ENCODE measurements at places on chromosomes 16 and 17.

DNA sequence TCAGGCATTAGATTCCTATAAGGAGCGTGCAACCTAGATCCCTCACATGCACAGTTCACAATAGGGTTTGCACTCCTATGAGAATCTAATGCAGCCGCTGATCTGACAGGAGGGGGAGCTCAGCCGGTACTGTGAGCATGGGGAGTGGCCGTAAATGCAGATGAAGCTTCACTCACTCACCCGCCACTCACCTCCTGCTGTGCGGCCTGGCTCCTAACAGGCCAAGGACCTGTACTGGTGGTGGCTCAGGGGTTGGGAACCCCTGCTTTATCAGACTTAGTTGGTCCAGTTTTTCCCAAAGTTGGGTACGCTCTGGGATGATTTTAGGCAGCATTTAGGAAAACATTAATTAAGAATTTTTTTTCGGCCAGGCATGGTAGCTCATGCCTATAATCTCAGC lies 103.8 kb downstream of the MARF1 start:
- no peak for DNase-seq

- DNase-seq, result no peak
Observed at GRCh38 chr17:37743612-37743874, 1.3 kb downstream of the HNF1B start.

- DNase-seq, result no peak
Observed at GRCh38 chr16:70684146-70685060, 1.4 kb downstream of the MTSS2 start.

DNA sequence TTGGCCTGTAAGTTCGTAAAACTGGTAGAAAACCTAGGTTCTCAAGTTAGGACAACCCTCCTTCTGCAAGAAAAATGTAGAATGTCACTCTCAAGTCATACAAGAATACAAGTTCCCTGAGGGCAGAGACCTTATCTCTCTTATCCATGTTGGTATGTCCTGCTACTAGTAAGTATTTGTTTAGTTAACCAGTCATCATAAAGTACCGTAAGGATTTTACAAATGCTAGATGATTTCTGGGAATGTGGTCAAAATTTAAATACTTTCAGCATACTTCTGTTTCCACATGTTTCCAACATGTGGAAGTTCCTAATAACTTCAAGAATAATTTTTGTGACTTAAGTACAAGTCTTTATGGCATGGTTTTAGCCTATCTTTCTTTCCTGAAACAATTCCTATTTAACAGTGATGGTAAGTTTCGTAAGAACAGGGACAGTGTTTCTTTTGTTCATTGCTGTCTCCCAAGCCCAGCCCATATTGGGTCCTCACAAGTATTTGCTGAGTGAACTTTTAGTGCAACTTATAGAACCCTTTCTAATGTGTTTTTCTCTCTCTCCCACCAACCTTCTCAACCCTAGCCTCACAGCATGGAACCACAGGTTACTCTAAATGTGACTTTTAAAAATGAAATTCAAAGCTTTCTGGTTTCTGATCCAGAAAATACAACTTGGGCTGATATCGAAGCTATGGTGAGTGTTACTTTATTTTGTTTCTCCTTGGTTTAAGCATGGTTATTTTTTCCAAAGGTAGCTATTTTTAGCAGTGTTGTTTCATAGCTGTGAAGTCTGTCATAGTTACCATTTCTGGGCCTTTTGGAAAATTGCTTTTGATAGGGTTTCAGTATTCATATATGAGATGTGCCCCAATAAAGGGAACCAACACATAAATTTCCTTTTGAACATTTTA lies 4.5 kb downstream of the NBR1 start:
- DNase-seq, result peak; percentile 32

DNA sequence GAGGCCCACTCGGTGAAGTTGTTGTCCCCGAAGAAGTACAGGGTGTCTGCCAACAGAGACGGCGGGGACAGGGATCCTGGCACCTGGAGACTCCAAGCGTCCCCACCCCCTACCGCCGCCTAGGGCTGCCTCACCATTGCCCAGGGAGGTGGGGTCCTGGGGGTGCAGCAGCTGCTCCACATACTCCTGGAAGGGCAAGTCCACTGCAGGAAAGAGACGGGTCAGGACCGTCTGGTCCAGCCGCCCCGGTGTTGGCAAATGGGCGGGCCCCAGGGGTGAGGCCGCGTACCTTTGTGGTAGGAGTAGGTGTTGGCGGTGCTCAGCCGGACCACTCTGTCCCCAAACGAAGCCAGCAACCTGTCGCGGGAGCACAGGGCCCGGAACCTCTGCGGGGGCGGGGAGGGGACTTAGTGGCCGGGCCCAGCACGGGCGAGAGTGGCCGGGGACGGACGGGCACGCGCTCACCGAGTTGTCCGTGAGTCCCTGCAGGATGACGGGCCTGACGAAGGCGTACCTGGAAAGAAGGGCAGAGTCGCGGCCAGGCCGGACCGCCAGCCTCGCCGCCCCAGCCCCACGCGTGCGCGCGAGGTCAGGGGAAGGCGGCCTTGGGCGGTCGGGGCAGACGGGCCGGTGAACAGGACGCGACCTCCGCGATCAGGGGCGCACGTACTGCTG lies 601 bp downstream of the JMJD8 start:
- no peak for DNase-seq

DNA sequence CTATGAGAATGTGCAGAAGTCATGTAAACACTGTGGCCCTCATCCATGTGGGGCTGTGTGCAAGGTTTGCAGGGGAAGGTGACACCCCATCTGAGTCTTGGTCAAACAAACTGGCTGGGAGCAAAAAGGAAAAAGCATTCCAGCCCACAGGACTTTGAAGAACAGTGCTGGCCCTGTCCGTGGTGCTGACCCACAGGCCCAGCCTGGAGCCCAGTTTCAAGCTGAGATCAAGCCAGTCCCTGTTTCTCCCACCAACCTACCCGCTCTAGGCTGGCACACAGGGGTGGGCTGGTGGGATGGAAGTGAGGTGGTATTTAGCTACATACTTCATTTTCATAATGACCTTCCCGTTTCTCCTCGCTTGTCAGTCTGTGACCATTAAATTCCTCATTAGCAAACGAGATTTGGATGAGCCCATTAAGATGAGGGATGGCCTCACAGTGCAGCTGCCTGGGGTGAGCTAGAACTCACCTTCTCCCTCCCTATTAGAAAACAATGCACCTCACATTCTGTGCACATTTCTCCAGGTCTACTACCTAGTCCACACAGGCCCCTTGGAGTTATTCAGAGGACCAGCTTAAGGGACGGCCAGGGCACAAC lies 12.6 kb upstream of the RPL38 start:
- DNase-seq, result no peak

- DNase-seq, result peak; percentile 45
Observed at GRCh38 chr16:17467923-17468540, 2.7 kb downstream of the XYLT1 start.

DNA sequence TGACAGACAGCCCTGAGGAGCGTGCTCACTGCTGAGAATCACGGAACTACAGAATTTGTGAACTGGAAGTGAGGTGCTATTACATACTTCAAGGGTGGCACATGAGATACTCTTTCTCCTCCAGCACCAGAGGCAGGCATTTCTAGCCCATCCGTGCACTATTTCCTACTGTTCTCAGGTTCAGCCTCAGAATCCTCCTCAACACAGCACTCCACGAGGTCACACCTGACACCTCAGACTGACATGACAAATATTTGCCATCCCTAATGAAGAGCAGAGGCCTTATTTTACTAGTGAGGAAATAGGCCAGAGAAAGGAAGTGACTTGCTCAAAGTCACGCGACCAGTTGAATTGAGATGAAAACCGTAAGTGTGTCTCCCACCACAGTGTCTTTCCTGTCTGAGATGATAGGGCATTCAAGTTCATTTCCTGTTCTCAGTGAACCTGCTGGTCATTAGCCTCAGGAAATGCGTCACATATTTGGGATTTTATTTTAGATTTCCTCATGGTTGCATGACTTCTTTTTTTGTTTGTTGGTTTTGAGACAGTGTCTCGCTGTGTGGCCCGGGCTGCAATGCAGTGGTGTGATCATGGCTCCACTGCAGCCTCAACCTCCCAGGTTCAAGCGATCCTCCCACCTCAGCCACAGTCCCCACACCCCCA lies 23.6 kb downstream of the SEZ6 start:
- DNase-seq, result peak; percentile 80

GRCh38 chr17:66834426-66834918 lies 445 bp upstream of the CACNG5 start:
- DNase-seq, result no peak

DNA sequence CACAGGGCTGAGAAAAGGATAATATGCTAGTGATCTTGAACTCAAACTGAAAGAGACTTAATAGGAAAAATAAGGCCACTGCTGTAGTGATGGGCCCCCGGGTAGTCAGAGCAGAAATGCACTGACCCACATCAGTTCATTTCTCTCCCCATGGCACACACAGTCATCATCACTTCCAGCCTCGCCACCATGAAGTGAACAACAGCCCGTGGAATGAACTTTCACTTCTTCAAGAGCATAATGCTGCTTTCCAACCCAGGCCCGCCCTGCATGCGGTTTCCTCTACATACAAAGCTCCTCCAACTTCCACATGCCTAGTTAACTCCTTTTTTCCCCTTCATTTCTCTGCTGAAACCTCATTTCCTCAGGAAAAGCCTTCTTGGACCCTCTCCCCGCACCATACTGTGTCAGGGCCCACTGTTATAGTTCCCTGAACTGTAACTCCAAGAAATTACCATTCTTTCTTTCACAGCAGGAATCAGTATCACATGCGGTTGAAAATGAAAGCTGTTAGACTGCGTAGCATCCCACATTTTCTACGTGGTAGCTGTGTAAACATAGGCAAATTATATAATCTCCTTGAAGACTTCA lies 65.8 kb upstream of the SMIM36 start:
- peak; percentile 21 for DNase-seq

DNA sequence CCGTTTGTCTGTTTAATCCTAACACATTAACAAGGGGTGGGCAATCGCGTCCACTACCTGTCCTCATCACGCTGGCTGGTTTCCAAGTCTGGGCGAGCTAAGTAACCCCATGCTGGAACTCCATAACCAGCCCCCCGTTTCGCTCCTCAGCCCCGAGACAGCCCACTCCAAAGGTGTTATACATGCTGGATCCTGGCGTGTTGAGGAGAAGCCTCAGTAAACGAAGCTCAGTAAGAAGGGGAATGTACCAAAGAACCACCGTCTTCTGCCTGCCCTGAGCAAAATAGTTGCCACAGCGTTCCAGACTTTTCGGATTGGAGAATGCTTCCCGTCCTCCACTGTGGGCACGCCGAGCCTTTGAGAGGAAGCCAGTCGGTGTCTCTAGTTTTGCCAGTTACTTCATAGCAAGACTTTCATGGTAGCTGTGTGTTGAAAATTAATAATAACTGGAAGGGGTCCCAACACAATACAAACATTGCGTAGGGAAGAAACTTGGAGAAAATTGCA lies 16.1 kb upstream of the C17orf78 start:
- no peak for DNase-seq

- no peak for DNase-seq
Observed at GRCh38 chr17:66430846-66431795, 128.7 kb downstream of the PRKCA start.

- DNase-seq, result no peak
Observed at GRCh38 chr17:10633738-10634379, 23.2 kb downstream of the MYH3 start.

GRCh38 chr16:10511829-10512228 lies 68.6 kb downstream of the EMP2 start:
- no peak for DNase-seq

DNA sequence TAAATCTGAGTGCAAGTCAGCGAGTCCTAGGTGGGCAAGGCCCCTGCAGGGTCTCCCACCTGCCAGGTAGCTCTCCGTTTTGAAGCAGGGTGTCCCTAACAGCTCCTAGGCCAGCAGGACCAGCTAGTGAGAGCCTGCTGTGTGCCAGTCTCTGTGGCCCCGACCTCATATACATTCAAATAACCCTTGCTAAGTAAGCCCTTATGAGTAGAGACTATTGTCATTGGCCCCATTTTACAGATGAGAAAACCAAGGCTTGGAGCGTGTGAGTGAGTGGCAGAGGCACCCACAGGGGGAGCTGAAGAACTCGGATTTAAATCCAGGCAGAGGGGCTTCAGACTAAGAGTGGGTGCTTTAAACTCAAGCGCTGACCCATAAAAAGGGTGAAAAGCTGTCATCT lies 39.7 kb upstream of the EMP2 start:
- no peak for DNase-seq

- no peak for DNase-seq
Observed at GRCh38 chr16:66605177-66605978, 874 bp downstream of the CMTM3 start.

- DNase-seq, result no peak
Observed at GRCh38 chr17:10999484-10999883, 161.6 kb upstream of the PIRT start.

- DNase-seq, result no peak
Observed at GRCh38 chr17:71980171-71980570, 140.6 kb upstream of the SOX9 start.
